ENCODE measurements at places on chromosomes 6 and 20.

DNA sequence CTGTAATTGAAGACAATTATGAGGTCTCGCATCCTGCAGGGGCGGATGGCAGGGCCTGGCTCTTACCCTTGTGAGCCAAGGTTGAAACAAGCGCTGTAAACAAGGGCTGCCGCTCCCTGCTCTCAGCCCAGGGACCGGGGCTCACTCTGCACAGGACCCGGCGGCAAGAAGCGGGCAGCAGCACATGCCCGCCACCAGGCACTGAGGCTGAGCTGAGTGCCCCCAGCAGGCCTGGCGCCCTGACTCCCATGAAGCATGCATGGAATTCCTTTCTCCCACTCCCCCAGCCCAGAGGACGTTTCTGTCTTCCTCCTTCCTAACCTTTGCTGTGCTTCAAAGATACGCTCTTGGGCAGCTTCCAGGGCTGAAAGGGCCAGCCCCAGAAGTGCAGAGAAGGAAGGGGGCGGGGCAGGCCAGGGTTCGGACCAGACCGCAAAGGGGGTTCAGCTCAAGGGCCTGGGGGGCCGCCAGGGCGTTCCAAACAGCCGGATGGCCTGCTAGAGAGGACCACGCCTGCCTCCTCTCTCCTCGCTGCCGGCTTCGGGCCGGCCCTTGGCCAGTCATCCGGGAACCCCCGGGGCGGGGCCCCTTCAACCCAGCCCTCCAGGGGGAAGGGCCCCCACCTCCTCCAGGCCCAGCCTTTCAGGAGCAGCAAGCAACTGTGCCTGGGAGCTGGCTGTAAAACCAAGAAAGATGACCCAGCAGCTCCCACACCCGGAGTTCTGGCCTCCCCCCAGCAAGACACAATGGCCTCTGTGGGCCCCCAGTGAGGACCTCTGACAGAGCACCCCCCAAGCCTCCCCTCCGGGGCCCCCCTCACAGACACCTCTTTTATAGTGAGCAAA, 109.9 kb downstream of the NOL4L start:
- DNase-seq, result peak; percentile 80

DNA sequence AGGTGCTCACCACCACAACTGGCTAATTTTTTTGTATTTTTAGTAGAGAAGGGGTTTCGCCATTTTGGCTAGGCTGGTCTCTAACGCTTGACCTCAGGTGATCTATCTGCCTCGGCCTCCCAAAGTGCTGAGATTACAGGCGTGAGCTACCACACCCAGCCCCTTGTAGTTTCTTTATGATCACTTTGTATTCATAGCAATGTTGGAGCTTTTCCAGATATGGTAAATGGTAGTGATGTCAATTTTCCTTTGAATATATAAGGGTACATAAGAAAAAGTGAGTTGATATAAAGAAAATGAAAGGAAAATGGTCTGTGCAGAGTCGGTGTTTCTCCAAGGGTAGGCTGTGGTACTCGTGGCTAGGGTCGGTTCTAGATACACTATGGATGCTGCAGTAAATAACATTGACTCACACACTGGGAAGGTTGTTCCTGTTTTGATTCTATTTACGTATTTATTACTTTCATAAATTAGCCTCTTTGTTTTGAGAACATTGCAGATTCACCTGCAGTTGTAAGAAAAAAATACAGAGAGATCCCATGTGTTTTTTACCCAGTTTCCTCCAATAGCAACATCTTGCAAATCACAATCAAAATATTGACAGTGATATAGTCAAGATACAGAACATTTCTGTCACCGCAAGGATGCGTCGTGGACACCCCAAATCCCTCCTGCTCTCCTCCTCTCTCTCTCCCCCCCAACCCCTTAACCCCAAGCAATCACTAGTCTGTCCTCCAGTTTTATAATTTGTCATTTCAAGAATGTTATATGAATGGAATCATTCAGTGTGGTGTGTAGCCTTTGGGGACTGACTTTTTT, 2.5 kb downstream of the ZNF831 start:
- no peak for DNase-seq

DNA sequence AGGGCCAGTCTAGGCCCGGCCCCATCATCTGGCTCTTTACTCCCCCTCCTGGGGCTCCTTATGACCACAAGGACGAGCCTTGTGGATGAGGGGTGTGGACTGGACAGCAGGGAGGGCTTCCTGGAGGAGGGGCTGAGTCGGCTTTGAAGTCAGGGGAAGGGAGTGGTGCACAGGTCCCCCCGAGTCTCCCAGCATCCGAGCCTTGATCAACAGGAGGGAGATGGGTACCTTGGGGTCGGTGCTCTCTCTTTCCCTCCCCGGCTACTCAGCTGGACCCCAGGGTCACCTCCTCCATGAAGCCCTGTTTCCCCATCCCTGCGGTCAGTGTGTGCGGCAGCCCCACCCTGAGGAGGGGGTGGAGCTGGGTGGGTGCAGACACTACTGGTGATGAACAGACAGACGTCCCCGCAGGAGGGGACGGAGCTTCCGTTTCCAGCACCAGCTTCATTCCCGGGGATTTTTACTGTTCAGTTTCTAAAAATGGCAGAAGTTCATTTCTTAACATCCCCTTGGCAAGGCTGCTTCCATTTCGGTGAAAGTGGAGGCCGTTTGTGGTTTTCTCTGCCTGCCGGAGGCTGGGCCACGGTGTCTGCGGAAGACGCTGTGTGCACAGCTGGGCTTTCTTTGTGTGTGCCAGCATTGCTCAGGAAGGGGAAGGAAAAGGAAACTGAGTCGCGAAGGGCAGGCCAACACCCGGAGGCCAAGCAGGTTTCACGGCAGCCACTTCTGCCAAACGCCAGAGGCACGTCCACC, 19.6 kb downstream of the NTSR1 start:
- DNase-seq, result no peak

- DNase-seq, result no peak
Measured at GRCh38 chr6:98847779-98848538, 13.6 kb downstream of the POU3F2 start.

- no peak for DNase-seq
Measured at GRCh38 chr20:60021104-60021503, 62.9 kb downstream of the CDH26 start.

- no peak for DNase-seq
Measured at GRCh38 chr6:11055127-11055627, 11.1 kb upstream of the ELOVL2 start.

- no peak for DNase-seq
Measured at GRCh38 chr6:136961848-136962247, 39.7 kb downstream of the SLC35D3 start.

DNA sequence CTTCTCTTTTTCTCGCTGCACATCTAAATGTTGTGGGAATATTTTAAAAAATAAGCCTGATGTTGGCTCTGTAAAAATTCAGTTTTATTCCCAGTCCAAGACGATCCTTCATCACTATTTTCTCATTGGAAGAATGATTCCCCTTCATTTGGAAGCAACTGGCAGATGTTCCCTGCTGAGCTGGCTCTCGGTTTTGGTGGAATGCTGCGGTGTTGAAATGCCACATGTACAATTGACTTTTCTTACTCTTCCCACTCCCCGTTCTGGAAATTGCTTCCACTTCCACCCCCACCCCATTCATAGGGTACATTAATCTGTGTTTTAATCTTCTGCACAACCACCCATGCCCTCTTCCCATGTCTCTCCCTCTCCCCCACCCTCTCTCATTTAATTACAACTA, 496.3 kb upstream of the MAP3K7 start:
- DNase-seq, result no peak

DNA sequence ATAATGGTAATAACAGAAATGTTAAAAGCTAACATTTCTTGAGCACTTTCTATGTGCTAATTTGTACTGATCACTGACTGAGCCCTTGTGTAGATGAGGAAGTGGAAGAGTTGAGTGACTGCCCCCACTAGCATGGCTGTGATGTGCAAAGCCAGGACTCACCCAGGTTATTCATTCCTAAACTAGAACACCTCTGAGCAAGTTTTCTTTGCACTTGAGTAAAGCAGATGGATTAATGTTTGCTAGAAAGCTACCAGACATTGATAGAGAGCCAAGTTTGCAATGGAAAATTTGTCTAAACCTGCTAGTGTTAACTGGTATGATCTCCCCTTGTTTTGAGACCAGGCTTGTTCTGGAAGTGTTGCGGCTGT, 467.4 kb upstream of the PLCB4 start:
- no peak for DNase-seq

DNA sequence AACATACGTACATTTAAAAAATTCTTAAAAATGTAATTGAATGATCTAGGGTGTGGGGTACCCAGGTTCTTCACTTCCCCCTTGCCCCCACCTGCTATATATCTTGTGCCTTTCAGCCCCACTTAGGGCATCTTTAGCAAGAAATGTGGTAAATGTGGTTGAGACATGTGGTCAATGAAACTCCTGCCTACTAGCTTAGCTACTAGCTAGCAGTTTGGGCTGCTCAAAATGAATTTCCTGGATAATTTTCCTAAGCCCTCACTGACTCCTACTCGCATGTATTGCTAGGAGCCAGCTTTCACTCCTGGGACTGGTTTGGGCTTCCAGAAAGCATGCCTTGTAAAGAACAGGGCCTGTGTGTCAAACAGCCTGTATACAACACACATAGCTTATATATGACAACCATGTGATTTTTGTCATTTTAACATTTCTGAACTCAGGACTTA, 257.3 kb downstream of the ATXN1 start:
- no peak for DNase-seq

DNA sequence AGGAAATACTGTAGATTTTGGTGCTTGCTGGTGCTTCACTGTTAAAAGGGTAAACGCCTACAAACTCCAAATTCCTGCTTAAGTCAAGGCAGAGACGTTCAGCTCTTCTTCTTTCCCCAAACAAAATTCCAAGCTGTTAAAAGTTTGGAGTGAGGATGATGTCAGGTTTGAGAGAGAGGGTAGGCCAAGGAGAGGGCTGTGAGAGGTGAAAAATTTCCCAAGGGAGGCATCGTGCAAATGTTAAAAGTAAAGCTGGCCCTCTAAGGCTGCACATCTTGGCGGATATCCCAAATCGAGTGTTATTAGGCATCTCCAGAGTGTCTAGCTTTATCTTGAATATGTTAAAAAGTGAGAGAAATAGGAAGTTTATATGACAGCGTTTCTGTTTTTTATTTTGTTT, 651.8 kb downstream of the QKI start:
- no peak for DNase-seq

GRCh38 chr20:2051946-2052345, 49.7 kb upstream of the STK35 start:
- DNase-seq, result no peak

DNA sequence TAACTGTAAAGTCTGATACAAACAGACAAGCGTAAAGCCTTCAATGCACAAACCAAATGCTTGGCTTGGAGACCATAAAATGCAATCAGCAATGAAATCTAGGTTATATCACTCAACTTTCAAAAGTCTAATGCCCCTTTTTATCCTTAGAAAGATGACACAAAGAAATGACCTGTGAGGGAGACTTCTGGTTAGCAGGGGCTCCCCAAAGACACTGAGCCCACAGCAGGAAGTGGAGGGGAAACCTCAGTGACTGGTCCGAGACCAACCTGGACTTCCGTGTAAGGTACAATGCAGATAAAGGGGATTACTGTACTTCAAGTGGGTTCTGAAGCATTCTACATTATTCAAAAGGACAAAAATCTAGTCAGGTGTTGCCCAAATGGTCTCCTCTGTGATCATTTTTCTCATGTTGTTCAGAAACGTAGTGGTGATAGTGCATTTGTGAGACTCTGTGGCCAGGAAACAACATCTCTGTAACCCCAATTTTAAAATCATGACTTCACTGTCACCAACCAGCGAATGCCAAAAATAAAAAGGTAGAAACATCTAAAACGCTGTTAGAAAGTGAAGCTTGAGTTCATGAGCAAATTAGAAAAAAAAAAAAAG, 88.2 kb downstream of the HIVEP2 start:
- no peak for DNase-seq

GRCh38 chr6:139926711-139927110, 552.3 kb upstream of the CITED2 start:
- DNase-seq, result no peak

DNA sequence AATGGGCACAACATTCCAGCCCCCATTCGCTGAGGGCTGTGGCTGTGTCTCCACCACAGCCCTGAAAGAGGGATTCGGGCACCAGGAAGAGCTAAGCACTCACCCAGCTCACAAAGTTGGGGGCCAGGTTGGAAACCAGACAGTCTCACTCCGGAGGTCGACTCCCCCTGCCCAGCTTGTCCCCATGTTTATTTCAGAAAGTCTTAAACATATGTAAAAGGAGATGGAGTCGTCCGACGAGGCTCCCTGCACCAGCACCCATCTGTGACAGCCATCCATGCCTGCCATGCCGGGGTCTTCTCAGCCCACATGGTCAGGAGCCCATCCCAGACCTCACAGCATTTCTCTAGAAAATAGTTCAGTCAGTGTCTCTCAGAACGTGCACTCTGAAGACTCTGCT, 63.6 kb upstream of the STX16 start:
- DNase-seq, result no peak

DNA sequence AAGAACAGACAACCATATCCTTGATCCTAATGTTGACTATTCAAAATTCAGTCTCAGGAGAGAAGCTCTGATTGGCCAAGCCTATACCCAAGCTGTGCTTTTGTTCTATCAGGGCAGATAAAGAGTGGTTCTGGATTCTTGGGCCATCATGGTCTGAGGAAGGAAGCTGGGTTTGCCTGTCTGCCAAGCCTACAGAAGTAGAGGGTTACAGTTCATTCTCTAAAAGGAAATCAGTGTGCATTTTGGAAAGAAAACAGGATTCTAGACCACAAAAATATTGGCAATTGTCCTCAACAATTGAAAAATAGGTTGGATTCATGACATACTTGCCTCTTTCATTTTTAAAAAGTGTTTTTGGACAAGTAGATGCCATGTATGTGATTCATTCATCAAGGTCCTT, 145.4 kb upstream of the BMP2 start:
- DNase-seq, result no peak

- DNase-seq, result no peak
Measured at GRCh38 chr6:154166140-154166539, 127.1 kb downstream of the OPRM1 start.

GRCh38 chr20:31390490-31390889, at the start of gene DEFB119:
Gene DEFB119, minus strand, starts transcription at chr20:31390590. Its CDS starts 107 bp downstream, at chr20:31390483.
- no peak for DNase-seq

DNA sequence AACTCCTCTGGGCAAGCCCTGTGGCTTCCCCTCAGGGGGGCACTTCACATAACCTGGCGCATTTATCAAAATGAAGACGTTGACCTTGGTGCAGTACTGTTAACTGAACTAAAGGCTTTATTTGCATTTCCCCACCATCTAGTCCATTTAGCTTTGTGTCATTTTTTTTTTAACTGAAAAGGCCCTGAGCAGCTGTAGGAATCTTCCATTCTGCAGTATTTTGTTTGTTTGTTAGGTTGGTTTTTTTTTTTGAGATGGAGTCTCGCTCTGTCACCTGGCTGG, 10.7 kb downstream of the TMEM181 start:
- DNase-seq, result no peak

- DNase-seq, result no peak
Measured at GRCh38 chr20:7723284-7723683, 217.0 kb downstream of the HAO1 start.

- no peak for DNase-seq
Measured at GRCh38 chr6:24763578-24763977, 11.2 kb upstream of the GMNN start.

- DNase-seq, result no peak
Measured at GRCh38 chr6:127637830-127638409, 60.9 kb downstream of the C6orf58 start.

GRCh38 chr20:45311589-45312211, 3.6 kb upstream of the MATN4 start:
- peak; percentile 42 for DNase-seq
